Fibroblast of pulmonary artery (primary cell): ENCODE measurements at places on chromosomes 11 and 22.

GRCh38 chr11:12288212-12288930 is 89.0 kb upstream of the PARVA start:
- peak; percentile 96 for DNase-seq

DNA sequence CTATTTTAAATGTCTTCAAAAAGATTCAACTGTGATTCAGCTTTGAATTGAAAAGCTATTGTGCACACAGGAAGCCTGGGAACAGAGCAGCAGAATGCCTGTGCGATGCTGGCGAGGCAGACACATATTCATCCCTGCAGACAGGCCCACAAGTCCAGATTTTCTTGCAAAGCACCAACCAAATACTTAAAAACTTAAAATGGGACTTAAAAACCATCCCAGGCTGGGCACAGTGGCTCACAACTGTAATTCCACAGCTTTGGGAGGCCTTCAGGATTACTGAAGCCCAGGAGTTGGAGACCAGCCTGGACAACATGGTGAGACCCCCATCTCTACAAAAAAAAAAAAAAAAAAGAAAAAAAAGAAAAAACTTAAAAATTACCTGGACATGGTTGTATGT is 122.6 kb upstream of the SERPIND1 start:
- peak; percentile 31 for DNase-seq

GRCh38 chr11:121099885-121100284 is 1.2 kb upstream of the TECTA start:
- no peak for DNase-seq

DNA sequence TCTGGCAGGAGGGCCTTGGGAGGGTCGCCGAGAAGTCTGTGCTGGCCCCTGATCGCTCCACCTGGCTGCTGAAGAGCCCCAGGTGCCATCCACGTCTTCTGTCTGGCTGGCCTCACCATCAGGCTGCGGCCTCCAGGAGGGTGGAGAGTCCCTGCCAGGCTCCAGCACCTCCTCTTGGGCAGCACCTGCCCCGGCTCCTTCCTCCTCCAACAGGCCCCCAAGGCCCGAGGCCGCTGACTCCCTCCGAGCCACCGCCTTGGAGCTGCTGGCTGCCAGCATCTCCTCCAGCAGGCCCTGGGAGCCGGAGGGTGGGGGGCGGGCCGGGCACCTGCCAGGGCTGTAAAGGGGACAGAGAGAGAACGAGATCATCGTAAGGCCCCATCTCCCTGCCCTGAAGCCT is 22.3 kb downstream of the TNKS1BP1 start:
- no peak for DNase-seq

DNA sequence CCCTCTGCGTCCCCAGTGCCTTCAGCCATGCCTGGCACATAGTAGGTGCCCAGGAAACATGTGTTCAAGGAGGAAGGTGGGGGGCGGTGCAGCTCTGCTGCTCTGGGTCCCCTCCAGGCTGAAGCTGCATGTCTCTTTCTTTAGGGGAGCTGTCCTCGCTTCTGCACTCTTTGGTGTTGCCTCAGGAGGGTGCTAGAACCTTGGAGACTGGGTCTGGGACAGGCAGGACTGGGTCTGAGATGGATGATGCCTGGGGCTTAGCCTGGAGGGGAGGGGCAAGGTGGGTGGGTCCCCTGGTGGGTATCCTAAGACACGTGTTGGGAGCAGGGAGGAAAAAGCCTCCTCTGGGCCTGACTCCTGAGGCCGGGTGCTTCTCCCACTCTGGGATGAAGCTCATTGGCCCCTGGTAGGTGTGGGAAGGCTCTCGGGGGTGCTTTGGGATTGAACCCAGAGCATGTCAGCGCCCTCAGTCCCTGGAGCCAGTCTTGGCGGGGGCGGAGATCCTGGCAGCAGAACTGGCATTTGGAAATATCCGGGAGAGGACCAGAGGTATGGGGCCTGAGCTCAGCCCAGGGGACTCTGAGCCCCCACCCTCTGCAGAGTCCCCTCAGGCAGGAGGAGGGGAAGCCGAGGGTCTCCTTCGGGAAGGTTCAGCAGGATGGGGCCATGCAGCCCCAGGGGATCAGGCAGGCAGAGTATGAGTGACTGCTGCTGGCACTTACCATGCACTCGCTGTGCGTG is 6.7 kb upstream of the GSTP1 start:
- DNase-seq, result no peak

DNA sequence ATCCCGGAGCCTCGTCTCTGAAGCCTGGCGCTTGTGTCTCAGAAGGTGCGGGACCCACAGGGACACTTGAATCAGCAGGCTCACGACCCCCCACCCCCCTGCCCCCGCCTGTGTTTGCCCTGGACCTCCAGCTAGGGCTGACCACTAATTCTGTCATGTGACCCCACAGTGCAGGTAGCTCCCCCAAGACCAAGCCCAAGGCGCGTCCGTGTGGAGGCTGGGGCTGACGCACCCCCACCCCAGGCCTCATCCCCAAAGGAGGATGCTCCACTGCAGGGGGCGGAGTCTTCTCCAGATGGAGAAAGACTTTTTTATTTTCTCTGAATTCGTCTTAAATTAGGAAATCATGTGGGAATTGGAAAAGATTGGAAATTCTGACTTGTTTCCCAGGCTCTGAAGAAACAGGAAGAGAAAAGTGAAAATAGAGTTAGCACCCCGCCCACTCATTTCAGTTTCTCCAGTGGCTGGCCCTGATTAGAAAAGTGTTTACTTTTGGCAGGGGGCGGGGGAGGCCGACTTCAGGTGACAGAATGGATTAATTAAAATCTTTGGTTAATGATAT is 1.0 kb upstream of the RELA start:
- DNase-seq, result peak; percentile 75

DNA sequence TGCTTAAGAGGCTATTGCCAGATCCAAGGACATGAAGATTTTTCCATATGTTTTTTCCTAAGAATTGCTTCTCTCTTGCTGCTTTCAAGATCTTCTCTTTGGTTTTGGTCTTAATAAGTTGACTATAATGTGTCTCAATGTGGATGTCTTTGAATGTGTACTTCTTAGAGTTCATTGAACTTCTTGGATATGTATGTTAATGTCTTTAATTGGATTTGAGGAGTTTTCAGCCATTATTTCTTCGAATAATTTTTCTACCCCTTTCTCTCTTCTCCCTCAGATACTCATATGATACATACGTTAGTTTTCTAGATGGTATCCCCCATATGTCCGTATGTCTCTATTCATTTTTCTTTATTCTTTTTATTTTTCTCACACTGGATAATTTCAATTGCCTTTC is 13.2 kb downstream of the CABIN1 start:
- no peak for DNase-seq

DNA sequence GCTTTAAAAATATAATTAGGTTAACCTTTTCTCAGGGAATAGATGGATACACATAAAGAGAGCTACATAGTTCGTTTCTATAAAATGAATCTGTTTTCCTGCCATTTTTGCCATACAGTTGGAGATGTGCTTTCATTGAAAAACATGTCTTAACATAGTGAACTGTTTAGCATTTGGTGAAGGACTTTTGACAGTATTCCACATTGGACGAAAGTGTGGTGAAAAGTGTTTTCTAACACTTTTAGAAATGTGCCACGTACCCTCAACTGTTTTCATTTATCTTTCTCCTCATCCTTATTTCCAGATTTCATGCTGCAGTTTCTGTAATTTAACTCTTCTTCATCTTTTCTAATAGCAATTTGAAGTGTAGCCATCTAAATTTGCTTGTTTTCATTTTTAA is 249.1 kb upstream of the MTNR1B start:
- DNase-seq, result no peak

GRCh38 chr22:31652088-31652487 is 9.9 kb downstream of the PISD start:
- DNase-seq, result no peak

DNA sequence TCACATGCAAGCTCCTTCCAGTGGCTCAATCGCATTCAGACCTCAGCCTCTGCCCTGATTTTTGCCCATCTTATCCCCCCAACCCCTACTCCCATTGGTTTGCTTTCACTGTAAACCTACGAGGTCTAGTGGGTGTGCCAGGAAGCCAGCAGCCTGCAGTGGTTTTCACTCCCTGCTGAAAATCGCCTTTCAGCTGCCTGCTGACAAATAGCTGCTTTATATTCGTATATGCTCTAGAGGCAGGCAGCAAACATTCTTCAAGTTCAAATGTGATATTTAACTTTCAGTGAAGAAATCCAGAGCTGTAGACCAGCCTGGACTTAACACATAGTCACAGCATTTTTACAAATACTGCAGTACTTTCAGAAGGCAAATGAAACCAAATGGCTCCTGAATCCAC is 92.8 kb upstream of the APOA1 start:
- peak; percentile 57 for DNase-seq

DNA sequence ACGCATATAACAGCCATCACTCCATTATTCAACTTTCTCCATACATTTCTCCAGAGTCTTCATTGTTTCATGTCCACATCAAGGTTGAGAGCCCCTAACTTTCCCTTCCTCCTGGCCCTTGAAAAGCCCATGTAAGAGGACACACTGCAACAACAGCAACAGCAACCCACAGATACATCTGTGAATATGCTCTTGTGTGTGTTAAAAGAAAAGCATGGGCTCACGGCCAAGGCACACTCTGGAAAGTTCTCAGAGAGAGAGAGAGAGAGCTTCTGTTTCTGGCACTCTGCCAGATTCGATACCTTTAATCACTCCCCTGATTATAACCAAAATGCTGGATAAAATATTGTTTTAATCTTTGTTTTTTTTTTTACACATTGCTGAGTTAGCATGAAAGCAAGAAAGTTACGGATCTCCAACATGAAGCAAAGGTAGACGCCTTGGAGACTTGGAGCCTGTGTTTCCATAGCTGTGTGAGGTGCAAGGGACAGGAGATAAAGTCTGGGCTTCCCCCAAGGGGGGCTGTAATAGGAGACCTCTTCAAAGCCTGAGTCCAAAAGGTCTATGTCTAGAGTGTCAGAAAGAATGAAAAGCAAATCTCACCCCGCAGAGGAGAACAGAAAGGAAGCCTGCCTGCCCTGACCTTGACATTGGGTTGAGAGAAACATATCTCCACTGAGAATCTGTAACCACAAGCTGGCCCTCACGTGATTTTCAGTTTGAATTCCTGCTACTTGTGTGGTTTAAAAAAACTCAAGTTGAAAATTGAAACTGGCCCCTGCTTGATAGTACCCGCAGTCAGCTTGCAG is 33.7 kb upstream of the MPPED1 start:
- peak; percentile 24 for DNase-seq

DNA sequence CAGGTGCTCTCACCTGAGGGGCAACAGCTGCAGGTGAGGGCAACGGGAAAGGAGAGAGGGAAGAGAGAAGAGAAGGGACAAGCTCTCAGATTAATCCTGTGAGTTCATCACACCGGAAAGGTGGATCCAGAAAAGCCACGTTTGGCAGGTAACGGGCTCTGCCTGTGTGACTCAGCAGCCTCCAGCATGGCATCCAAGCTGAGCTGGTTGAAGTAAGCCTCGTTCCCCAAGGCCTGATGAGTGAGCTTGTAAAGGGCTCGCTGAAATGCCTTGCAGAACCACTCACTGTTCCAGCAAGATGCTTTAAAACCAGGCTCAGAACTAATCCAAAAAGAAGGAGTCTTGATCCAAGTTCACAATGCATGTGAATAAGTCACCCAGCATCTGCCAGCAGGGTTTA is 206.9 kb upstream of the TMEM45B start:
- no peak for DNase-seq

DNA sequence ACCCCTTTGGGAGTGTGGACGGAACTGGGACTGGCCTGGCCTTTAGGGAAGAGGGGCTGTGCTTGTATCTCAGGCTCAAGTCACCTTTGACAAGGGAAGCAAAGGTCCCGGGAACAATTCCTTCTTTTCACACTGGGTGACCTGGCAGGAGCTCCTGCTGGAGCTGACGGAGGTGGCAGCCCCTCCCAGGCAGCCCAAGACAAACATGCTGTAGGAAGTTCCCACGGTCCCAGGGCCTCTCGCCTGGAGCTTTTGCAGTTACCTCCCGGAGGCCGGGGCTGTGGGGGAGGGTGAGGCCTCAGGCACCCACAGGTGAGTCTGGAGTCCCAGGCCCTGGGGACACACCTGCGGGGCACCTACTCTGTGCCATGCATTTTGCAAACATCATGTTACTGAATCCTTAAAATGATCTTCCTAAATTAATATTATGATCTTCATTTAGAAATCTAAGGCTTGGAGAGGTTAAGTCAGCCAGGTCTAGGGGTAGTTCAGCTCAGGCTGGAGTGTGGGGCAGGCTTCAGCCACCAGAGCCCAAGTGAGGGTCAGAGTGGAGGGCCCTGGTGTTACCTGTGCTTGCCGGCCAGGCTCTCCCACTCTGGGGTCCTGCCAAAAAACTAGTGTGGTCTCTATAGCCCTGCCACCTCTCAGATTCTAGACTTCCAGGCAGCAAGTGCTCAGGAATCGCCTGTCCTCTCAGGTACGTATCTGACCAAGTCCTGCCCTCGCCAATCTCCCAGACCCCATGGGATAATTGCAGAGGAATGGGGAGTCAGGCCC is 15.7 kb upstream of the MYEOV start:
- no peak for DNase-seq

DNA sequence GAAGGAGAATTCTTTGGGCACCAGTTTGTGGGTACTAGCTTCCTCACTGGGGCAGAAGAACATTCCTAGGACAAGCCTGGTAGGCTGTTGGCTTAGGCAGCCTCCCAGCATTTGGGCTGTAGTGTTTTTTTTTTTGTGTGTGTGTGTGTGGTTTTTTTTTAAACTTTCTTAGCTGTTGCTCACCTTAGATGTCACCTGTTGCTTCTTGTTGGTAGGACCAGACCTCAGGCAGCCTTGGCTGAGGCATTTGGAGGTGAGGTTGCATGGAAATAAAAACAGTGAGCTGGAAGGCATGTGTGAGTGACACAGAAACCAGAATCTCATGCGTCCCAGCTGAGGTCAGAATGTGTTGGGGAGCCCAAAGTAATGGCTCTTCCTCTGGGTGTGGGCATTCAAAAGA is 21.3 kb downstream of the AMPD3 start:
- DNase-seq, result no peak

GRCh38 chr11:48077251-48077650 is 96.9 kb downstream of the PTPRJ start:
- DNase-seq, result no peak

GRCh38 chr11:11876458-11876857 is 34.7 kb downstream of the USP47 start:
- DNase-seq, result no peak

DNA sequence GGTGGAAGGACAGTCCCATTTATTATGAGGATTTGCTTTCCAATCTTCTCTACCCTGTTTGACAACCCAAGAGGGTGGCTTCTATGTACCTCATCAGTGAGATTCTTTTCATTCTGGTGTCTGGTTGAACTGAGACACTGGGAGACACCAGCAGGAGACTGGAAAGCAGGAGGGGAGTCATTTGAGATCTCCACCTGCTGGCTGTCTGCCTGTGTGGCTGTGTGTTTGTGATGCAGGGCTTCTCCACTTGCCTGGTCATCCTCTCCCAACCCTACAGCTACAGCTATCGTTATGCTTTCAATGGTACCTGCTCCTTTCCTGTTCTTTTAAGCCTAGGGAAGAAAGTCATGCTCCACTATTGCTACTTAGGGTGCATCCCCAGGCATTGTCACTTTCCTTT is 48.6 kb downstream of the MRGPRX1 start:
- DNase-seq, result no peak
